ENCODE measurements at places on chromosomes 6 and 20. TPM values are rescaled to one million over a fixed set of nuclear protein-coding genes. Genes with fewer than 3 reads are reported as not detected.

The SPTLC3 gene
- total RNA-seq, result 3.9 TPM

The PROKR2 gene
- not detected for total RNA-seq

The BLTP3A gene
- total RNA-seq, result 7.3 TPM

The SLC22A2 gene
- total RNA-seq, result 1.7 TPM
